ENCODE measurements at places on chromosomes 13 and 19.

GRCh38 chr13:63042686-63043085 is 1627.0 kb upstream of the PCDH20 start:
- peak; percentile 53 for DNase-seq

GRCh38 chr19:40298026-40298425 is 12.9 kb upstream of the AKT2 start:
- DNase-seq = no peak

DNA sequence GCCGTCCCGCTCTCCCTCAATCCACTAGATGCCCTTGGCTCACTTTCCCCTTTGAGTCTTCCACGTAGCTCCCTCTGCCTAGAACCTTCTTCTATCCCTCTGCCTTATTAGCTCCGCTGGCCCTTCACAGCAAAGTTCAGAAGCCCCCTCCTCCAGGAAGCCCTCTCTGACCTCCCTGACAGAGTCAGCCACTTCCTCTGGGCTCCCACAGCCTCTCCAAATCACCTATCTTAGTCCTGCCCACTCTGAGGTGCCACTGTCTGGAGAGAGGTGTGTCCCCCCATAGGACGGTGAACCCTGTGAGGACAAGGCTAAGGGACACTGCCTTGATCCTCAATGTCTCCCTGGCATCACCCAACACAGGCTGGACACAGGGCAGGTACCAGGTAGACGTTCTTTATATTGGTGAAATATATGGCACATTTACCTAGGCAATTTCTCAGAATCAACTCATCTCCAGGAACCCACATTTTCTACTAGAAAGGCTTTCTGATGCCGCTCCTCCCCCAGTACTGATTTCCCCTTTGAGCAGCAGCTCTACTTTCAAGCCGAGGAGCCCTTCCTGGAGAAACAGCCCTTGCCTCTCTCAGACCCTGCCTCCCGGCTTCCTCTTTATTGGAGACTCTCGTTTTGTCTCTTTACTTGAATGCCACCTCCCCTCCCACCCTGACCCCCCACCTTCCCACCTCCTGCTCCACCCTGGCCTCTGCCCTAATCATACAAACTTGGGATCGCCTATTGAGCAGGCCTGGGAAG is 3.4 kb upstream of the TGFB1 start:
- no peak for DNase-seq

- DNase-seq = no peak
Observed at GRCh38 chr19:30567536-30568232, 195.5 kb downstream of the ZNF536 start.

DNA sequence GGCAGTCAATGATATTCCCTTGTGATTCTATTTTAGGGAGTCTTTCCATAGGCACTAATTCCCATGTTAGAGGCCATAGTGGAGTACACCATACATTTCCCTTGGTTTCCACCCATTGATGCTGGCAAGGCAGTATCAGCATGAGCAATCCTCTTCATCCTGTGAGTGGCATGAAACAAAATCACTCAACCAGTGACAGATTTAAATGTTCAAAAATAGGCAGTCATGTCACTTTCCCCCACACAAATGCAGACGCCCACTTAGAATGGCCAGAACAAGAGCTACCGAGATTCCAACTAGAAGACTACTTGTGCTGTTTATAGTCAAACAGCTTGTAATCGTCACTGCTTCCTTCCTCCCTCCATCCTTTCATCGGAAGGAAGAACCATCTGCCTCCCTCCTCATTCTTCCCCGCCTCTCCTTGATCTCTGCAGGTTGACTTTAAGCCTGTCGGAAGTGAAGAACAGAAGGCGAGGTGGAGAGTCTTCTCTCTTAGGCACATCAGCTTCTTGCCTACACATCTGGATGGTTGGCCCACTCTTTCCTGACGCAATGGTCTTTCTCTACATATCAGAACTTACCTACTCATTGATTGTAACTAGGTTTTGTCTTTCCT is 22.6 kb downstream of the RASL11A start:
- DNase-seq = no peak

DNA sequence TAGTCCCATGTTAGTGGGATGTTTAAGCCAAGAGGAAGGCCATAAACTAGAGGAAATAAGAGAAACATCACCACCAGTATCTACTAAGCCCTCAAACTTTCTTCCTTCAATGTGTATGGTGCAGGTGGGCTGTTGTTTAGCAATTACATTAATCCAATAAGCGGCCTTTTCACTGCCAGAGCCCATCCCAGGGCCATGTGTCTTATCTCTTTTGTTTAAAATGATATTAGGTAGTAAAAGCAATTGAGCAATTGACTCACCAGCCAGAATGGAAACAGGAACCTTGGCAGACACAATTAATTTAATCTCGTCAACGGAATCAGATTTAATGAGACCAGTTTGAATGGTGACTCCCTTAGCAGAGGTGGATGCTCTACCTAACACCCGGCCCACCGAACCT is 1503.5 kb downstream of the UQCRFS1 start:
- no peak for DNase-seq

GRCh38 chr19:40503320-40503695 is 36.5 kb downstream of the SPTBN4 start:
- peak; percentile 89 for DNase-seq

DNA sequence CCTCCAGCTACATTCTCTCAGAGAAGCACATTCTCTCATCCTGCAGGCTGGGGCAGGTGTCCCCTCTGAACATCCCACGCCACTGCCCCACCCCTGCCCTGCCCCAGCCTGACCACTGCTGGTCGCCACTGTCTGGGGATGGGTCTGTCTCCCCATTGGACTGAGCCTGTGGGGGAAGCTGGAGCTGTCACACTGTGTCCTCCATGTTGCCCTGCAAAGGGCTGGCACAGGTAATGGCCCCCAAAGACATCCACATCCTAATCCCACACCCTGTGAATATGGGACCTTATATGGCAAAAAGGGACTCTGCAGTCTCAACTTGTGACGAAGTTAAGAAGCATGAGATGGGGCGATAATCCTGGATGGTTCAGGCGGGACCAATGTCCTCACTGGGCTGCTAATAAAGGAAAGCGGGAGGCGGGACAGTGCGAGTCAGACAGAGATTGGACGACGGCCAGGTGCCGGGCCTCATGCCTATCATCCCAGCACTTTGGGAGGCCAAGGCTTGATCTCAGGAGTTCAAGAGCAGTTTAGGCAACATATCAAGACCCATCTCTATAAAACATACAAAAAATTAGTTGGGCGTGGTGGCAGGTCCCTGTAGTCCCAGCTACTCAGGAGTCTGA is 9.1 kb downstream of the AP2S1 start:
- no peak for DNase-seq

GRCh38 chr19:55209693-55210472 is 582 bp upstream of the PTPRH start:
- no peak for DNase-seq

- no peak for DNase-seq
Observed at GRCh38 chr19:890831-891230, 2.2 kb downstream of the MED16 start.

- no peak for DNase-seq
Observed at GRCh38 chr13:40776681-40777165, 5.7 kb upstream of the MRPS31 start.

GRCh38 chr19:10670182-10670581 is 16.0 kb downstream of the ILF3 start:
- no peak for DNase-seq

DNA sequence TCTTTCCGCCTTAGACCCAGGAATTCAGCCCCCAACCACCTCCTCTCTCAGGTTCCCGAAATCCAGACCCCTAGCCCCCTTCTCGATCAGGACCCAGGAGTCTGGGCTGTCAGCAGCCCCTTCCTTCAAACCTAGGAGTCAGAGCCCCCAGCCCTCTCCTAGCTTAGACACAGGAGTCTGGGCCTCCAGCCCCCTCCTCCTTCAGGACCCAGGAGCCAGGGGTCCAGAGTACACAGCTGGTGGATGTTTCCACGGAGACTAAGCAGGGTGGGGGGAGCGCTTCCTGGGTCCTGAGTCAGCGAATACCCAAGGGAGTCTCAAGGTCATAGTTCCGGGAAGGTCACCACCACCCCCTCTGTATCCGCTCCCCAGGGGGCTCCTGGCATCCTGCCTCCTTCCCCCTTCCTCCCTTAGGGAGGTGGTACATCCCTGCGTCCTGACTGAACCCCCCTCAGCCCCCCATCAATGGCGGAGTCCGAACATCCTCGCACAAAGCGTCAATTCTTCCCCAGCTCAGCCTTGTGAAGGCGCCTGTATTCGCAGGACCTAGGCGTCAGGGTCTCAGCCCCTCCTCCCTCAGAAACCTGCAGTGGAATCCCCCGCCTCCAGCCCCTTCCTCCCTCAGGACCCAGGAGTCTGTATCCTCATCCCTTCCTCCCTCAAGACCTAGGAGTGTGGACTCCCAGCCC is 4.6 kb downstream of the CADM4 start:
- peak; percentile 81 for DNase-seq

DNA sequence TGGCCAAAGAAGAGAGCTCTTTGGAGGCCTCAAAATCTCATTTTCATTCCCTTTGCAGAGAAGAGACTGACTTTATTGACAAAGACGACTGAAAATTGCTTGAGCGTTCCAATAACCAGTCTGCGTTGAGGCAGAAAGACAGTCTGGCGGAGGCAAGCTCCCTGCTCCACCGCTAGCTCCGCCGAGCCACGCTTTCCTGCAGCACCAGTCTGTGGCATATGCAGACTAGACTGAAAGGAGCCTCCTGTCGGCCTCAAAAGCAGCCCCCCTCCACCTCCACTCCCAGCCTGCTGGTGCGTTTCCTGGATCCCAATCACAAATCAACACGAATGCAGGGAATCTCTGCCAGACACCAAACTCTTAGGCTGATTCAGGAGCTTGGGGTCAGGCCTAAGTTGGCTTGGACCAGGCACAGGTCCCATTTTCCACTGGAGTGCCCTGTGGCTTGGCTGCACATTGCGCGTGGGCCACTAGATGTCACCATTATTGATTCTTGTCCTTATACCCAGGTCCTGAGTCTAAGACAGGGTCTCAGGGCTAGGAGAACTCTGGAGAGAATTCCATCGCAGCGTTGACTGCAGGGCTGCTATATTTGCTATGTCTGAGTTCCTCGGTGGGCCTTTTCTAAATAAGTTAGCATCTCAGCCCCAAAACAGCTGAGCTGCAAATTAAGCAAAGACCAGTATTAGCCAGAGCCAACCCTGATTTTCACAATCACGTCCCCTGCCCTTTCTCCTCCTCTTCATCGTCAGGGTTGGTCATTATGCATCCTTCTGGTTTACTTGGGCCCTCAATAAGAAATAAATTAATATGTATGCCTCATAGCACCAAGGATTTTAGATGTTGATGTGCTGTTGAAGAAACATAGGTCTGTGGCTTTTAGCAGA is 5.2 kb upstream of the ZNF507 start:
- peak; percentile 67 for DNase-seq

DNA sequence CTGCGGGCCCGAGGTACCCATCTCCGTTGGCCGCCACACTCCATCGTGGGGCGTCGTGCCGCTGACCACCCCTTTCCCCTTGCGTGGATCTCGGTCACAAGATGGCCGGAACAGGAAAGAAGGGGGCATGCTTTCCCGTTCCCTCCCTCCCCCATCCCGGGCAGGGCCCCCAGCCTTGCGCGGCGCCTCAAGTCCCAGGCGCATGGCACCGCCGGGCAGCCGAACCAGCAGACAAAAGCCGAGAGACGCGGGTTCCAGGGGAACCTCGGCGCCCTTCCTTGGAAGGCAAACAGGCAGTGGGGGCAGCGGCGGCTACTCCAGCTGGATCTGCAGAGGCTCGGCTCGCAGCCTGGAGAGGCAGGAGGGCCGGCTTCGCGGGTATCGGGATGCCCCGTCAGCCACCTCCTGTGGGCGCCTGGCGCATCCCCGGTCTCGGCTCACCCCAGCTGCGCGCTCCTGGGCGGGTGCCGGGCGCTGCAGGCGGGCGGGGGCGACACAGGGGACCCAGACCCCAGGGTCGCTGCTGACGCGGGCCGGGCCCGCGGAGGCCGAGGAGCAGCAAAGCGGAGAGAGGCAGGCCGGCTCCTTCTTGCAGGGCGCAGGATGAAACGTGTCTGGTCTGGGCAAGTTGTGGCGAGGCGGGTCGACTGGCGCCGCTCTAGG is 439 bp downstream of the DZIP1 start:
- peak; percentile 68 for DNase-seq

- no peak for DNase-seq
Observed at GRCh38 chr19:40754611-40755247, 3.7 kb downstream of the SNRPA start.
